Neuronal stem cell (in vitro differentiated cells): ENCODE measurements at places on chromosomes 2 and 18.

- DNase-seq, result no peak
Measured at GRCh38 chr2:176844461-176844860, 368.1 kb upstream of the HNRNPA3 start.

DNA sequence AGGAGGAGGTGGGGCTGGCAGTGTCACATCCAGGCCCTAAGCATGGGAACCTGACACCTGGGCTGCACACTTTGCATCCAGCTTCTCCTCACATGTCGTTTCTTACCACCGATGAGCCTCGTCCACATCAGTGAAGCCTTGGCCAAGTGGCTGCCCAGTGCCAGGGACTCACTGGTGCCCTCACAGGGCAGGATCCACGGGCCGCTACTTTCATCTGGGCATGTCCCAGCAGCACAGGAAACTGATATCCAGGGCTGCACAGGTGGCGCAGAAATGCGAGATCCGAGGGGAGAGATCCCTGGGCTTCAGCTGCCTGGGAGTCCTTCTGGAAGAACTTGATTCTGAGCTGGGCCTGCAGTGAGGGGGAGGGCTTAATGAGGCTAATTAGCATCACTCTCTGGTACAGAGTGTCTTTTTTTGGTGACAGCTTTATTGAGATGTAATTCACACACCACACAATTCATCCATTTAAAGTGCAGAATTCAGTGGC, 291.6 kb upstream of the HDAC4 start:
- DNase-seq, result no peak

- no peak for DNase-seq
Measured at GRCh38 chr2:69926849-69927515, 12.1 kb downstream of the MXD1 start.

DNA sequence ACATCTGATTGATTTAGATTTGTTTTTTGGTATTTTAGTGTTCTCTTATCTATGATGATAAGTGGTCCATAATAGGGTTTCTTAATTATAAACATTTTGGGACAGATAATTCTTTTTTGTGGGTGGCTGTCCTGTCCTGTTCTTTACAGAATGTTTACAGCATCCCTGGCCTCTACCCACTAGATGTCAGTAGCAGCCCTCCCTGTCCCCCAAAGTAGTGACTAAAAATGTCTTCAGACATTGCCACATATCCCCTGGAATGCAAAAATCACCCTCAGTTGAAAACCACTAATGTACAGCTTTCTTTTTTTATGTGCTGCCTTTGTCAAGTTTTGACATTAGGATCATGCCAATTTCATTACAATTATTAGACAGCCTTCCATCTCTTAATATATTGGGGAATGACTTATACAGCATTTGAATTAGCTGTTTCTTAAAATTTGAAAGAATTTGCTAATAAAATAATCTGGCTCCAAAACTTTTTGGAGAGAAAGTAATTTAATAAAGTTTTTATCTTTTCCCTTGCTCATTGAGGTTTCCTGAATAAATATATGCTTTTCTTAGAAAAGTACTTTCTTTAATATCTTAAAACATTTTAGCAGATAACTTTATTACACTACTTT, 19.5 kb downstream of the WIPF1 start:
- DNase-seq, result no peak

DNA sequence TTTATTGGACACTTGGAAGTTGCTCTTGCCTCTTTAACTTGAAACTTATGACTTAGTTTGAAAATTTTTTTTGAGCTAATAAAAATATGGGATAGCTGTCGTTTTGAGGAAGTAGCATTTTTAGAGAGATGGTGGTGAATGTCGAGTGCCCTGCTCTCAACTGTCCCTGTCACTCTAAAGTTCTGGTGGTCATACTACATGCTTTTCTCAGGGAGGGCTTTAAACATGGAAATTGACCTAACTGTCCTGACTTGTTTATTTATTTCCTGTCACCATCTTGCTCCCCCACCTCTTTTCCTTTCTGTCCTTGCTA, 16.0 kb downstream of the CEP192 start:
- no peak for DNase-seq

DNA sequence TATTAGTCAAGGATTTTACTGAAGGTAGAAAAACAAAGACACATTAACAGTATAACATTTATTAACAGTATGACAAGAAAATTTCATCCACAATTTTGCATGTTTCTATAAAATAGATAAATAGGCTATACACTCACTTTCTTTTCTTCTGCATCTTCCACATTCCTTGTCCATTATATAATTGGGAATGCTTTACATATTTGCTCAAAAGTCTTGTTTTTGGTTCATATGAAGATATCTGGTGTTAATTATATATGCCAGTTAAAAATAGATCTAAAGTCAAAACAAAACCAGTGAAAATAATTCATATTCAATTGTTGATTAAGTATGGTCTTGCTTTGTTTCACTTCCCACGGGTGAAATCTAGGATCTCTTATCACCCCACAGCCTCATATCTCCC, 53.4 kb downstream of the SERPINB7 start:
- no peak for DNase-seq

DNA sequence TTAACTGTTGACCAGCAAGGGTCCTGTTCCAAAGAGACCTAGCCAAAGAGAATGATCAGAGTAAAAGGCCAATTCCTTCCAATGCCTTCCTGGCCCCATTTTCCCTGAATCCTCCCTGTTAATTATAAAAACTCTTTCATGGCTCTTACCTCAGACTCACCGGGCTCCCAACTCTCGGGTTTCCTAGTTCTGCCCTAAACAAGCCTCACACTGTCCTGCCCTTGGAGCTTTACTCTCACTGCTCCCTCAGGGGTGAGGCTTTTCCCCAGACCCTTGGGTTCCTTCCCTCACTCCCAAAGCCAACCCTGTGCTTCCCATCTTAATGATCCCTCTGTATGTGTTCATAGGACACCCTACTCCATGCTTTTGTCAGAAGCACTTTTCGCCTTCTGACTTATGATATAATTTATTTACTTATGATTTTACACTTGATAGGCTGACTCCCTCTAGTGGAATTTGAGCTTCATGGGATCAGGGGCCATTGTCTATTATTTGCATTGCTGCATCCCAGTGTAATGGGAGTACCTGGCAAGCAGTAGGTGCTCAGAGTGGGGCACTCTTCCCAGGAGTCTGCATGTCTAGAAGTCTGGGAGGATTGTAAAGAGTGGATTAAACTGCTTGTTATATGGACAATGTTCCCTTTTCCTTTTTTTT, 29.9 kb upstream of the ZNG1B start:
- no peak for DNase-seq

- no peak for DNase-seq
Measured at GRCh38 chr2:239945751-239946561, 79.2 kb downstream of the NDUFA10 start.

DNA sequence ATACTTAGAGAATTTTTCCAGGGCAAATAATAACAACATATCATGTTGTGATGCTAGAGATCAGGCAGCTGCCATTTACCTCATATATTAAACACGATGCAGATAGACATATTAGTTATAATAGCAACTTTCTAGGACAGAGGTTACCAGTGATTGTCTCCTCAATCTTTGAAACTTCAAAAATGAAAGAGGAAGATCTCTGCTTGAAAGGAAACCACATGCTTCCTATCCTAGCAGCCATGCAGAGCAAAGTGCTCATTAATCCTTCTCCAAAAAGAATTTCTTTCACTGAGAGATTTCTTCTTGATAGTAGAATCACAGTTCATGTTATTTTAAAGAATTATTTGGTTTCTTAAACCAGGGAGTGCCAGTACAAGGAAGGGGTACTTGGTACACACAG, 317.2 kb downstream of the CPS1 start:
- DNase-seq, result no peak

DNA sequence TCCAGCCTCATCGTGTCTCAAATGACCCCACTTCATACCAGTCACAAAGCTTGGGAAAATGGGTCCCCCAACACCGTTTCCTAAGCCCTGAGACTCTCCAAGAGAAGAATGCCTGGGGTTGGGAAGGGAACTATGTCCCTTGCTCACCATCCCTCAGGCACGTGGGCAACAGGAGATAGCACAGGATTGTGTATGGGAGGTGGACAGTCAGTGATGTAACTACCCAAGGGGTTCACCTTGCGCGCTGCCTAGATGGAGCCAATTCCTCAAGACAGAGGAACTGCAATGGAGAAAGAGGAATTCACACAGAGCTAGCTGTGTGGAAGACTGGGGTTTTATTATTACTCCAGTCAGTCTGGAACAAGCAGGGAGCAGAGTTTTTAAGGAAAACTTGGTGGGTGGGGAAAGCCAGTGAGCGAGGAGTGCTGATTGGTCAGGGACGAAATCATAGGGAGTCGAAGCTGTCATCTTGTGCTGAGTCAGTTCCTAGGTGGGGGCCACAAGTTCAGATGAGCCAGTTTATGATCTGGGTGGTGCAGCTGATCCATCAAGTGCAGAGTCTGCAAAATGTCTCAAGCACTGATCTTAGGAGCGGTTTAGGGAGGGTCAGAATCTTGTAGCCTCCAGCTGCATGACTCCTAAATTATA, 13.8 kb upstream of the CXCR1 start:
- DNase-seq, result no peak

DNA sequence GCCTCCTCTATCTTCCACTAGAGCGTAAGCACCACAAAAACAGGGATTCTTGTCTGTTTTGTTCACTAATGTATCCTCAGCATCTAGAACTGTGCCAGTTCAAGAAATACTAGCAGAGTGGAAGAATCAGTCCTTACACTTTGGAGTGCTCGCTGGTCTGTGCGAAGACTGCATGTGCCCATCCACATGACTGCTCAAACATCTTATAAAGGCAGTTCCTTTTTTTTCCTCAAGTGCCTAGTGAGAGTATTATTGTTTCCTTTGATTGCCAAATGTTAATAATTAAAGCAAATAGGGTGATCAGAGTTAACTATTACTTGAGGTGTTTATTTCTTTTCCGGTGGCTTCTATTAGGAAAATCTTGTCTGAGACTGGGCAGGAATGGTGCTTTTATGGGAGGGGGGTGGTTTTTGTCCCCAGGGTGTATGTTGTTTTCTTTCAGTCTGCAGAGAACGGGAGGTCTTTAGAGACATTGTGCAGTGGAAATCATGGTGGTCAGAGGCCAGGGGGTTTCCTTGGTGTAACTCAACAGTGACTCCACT, 45.6 kb upstream of the ITGB6 start:
- no peak for DNase-seq

- DNase-seq, result no peak
Measured at GRCh38 chr18:35517715-35518114, 20.0 kb upstream of the INO80C start.

- DNase-seq, result peak; percentile 12
Measured at GRCh38 chr18:58069721-58070292, 25.8 kb downstream of the NEDD4L start.

GRCh38 chr2:119049968-119050704, 108.1 kb downstream of the MARCO start:
- DNase-seq, result no peak

GRCh38 chr2:211354481-211354880, 798.1 kb downstream of the CPS1 start:
- DNase-seq, result no peak

DNA sequence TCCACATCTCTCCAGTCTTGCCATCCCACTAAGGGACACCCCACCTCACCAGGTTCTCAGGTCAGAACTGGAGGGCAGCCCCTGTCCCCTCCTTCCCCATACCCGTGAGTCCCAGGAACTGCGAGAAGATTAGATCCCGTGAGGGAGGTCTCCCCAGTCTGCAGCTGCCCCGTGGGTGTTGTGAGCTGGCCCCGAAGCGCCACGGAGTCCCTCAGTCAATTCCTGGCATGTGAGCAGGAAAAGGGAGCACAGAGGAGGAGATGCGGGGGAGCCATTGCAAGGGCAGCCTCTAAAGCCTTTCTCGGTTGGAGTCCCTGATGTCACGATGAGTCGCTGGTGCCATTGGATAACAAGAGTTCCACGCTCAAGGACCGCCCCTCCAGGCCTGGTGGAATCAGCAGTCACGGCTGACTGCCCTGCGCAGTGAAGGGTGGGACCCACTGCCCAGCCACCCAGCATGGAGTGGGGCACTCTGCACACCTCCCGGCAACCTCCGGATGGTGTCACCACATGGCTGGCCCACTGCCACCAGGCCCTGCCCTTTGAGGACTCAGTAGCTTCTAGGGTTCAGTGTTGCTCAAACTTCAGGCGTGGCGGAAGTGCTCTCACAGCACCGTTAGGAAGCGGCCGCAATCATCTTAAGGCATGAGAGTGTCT, 434.9 kb upstream of the MYT1L start:
- DNase-seq, result no peak

GRCh38 chr2:176534798-176535466, 265.7 kb downstream of the MTX2 start:
- DNase-seq, result no peak

GRCh38 chr2:119856469-119856901, 96.8 kb downstream of the PTPN4 start:
- no peak for DNase-seq

- no peak for DNase-seq
Measured at GRCh38 chr18:59719544-59720181, 22.4 kb upstream of the CCBE1 start.

DNA sequence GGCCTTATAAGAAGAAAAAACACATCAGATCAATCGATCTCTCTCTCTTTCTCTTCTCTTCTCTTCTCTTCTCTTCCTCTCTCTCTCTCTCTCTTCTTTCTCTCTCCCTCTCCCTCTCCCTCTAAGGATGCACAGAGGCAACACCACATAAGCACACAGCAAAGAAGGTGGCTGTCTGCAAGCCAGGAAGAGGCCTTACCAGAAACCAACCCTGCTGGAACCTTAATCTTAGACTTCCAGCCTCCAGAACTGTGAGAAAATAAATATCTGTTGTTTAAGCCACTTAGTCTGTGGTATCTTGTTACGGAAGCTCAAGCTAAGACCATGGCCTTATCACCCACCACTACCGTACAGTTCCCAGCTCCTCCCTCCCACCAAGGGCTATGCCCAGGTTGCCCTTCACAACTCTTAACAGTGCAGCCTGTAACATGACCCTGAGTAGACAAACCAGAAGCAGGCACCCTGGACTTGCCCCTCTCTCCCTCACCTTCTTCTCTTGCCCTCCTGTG, 25.2 kb upstream of the TMEM237 start:
- no peak for DNase-seq

- DNase-seq, result no peak
Measured at GRCh38 chr2:27182346-27182745, 29.5 kb upstream of the ATRAID start.

GRCh38 chr2:218323526-218324472, 31.5 kb upstream of the TMBIM1 start:
- DNase-seq, result peak; percentile 70

DNA sequence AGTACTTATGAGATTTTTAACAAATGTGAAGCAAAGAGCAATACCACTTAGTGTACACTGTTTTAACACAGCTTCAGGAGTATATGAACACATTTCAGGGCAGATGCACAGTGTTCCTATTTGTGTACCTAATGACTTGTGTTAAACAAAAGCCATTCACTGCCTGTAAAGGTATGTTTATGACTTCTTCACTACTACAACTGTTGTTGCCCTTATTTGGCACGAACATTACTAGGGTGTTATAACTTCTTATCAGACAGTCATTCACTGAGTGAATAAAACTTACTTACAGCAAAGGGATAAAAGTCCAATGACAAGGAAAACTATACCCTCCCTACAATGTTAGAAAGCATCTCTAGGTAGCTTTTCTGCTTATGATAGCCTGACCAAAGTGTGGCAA, 85.4 kb upstream of the CAVIN2 start:
- DNase-seq, result no peak

DNA sequence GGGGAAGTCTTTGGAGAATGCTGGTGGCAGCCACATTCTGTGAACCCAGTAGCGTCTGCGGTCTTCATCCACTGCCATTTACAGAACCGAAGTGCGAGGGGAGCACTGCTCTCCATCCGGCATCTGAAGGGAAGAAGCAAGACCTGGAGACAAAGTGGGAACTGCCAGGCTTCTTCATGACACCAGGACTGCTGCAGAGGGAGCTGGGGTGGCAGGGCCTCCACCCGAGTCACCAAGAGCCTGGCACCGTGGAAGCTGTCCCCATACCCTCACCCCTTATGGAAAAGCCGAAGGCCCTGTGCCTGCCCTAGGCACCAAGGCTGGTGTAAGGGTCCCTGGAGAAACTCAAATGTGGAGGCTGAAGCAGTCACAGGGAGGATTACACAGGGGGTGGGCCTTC, 79.8 kb downstream of the CIB4 start:
- DNase-seq, result no peak
